Sigmoid colon (tissue), 7 donors: ENCODE measurements at places on chromosomes 5 and 9. TPM values are rescaled to one million over a fixed set of nuclear protein-coding genes. Genes with fewer than 3 reads are reported as not detected.

- no peak overlapping the region for H3K27ac ChIP-seq
- H3K27me3 ChIP-seq: no peaks in the 10 kb centered on the region
- no peak overlapping the region for H3K4me3 ChIP-seq
- no peak for DNase-seq
Observed at GRCh38 chr5:112532654-112533360, 113.7 kb upstream of the EPB41L4A start.

IFNA13 gene
- total RNA-seq: not detected

LCN10 gene
- total RNA-seq: 1.5 TPM

GRCh38 chr5:172903790-172904189 lies 55.4 kb upstream of the RPL26L1 start:
- peak overlapping the region; percentile 96 for H3K27ac ChIP-seq
- no peaks in the 10 kb centered on the region for H3K27me3 ChIP-seq

DNA sequence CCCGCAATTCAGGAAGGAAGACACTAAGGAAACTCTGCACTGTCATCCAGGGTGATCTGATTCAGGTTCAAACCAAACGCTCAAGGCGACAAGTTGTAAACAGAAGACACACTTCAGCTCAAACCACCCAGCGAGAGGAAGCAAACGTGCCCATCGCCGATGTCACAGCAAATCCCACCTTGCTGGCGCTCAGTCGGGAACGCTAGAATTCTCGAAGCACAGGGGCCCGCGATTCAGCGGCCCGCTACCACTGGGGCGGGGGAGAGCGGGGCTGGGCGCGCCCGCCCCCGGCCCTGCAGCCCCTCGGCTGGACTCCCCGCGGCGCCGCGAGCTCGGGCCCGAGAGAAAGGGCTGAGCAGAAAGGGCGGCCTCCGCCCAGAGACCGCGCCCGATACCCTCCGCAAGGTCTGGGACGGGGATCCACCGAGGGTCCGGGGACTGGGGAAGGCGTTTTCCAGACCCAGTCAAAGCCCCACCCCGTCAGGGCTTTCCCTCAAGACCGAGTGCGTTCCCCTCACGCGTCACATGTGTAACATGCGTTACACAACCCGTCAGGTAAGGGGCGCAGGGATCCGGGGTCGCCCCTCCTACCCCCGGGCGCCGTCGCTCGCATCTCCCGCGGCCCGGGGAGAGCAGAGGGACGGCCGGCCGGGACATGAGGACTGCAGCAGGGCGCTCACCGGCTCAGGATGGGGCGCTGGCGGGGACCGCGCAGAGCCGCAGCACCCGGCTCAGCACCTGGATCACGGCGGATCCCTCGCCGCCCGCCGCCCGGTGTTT lies 469 bp downstream of the AGTPBP1 start:
- H3K4me3 ChIP-seq: peak overlapping the region; percentile 89
- no peaks in the 10 kb centered on the region for H3K4me1 ChIP-seq
- no peaks in the 10 kb centered on the region for H3K27me3 ChIP-seq
- H3K27ac ChIP-seq: peak overlapping the region; percentile 80
- DNase-seq: peak; percentile 74

DNA sequence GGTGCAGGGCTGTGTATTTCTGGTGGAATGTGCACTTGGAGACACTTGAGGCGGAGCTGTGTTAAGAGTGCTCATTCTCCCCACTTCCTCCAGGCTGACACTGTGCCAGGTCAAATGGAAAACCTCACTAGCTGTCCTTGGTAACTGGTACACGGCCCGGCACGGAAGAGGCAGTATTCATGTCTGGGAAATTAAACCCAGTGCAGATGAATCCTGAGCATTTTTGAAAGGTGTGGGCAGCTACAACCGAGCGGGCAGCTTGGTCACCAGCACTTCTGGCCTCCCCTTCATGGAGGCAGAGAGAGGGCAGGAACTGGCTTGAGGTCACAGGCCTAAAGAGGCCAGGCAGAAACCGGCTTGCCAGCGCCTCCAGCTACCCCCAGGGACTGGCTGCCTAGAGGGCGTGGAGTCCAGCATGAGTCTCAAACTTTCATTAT lies 1.6 kb downstream of the CLPTM1L start:
- H3K27ac ChIP-seq: no peak overlapping the region
- H3K36me3 ChIP-seq: peaks cover 46% of the 10 kb centered on the region
- DNase-seq: no peak
- no peak overlapping the region for H3K4me3 ChIP-seq

- no peaks in the 10 kb centered on the region for H3K4me1 ChIP-seq
- no peaks in the 10 kb centered on the region for H3K27me3 ChIP-seq
- H3K27ac ChIP-seq: no peak overlapping the region
- H3K4me3 ChIP-seq: no peak overlapping the region
- H3K36me3 ChIP-seq: no peaks in the 10 kb centered on the region
Observed at GRCh38 chr5:122896598-122897282, 51.3 kb downstream of the SNX24 start.
